ENCODE measurements at places on chromosomes 7 and 10.

DNA sequence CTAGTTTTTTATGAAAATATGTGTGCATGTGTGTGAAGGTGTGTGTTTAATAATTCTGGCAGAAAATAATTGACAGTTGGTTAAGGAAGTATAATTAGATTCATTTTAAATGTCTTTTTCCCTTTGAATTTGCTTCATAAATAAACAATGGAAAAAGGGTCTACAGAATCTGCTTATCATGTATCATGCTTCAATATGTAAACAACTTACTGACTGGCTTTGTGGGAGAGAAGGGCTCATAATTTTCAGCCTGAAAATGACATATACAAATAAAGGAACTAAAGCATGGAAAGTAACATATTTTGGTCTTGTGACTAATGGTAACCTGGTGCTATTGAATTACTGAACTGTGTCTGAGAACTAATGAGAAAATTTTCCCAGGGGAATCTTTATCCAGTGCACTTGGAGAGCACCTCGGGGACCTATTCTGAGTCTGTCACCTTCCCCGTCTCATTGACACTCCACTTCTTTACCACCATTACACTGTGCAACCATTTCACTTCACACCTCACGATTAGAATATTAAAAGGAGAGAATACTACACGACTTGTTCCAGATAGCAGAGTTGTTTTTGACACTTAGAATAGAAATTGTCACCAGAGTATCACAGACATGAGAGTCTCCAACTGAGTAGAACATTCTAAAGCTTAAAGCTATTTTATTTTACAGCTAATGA is 298.6 kb downstream of the TFEC start:
- DNase-seq = no peak

- no peak for DNase-seq
Measured at GRCh38 chr10:130956251-130956650, 355.3 kb downstream of the TCERG1L start.

DNA sequence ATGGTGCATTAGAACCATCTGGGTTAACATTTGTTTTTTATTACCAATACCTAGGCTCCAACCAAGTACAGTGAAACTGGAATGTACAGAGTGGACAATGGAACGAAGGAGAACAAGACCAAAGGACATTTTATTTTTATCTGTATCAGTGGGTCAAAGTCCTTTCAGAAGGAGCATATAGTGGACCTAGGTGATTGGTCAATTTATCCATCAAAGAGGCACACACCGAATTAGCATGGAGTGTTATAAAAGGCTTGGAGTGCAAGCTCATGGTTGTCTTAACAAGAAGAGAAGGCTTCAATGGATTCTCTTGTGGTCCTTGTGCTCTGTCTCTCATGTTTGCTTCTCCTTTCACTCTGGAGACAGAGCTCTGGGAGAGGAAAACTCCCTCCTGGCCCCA is at the start of gene CYP2C9:
TSS of gene CYP2C9 (plus strand) at position 276 of the 400 bp plus-strand sequence. CDS start at position 301, 25 bp downstream.
- DNase-seq = no peak

DNA sequence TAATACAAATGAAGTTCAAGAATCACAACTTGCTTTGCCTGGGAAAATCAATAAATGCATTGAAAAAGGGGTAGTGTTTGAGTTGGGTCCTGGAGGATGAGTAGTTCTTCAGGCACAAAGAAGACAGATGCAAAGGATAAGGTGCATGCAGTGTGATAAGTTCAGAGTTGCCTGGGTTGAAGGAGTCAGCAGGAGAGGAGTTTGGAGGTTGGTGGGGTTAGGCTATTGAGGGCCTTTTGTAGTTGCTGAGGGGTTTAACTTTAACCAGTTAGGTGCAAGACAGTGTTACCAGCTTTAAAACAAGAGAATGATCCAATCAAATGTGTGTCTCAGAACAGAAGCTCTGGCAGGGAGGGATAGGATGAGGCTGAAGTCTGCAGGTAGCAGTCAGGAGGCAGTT is 44.3 kb upstream of the GLCCI1 start:
- no peak for DNase-seq

DNA sequence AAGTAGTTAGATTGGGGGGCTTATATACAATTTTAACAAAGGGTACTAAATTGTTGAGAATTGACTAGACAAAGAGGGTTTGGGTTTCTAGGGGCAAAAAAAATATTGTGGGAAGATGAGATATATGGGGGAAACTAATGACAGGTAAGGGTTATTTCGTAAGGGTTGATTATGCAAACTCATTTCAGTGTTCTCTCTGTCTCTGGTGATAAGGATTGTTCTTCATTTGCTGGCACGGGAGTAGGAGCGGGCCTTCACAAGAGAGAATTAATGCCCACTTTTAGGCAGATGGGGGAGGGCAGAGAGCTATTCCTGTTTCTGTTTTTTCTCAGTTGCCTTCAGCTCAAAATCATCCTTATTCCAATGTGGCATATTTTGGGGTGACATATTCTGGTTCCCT is 258.4 kb downstream of the EXOC4 start:
- no peak for DNase-seq

DNA sequence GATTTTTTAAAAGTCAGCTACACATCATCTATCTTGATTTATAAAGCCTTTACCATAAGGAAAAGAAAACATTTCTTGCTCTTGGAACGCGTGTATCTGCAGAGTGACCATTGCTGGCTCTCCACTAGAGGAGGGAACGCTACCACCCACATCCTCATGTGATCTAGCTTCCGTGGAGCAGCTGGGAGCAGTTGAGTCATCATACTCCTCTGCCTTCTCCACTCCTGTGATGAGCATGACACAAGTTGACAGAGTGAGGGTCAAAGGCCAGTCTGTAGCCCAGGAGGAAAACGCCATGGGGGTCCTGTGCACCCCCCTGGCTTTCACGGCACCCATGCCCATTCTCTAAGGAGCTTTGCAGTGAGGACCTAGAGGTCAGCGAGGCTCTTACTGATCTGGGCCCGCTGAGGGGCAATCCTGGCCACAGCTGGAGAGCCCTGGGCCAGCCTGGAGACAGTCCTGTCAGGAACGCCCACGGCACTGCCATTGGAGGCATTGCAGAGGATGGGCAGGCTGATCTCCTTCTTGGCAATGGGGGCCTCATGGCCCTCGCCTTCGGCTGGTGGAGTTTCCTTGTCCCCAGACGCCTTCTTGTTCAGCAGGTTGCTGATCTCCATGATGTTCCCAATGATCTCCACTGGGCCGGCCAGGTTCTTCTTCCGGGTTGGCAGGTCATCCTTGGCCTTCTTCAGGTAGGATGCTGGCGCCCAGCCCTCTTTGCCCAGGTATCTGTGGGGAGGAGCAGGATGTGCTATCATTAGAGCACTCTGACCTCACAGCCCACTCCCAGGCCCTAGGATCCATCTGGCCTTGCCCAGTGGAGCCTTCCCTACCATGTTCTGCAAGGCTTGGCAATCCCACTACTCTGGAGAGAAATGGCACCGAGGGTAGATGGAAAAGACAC is 119.2 kb downstream of the NEURL1 start:
- peak; percentile 75 for DNase-seq

DNA sequence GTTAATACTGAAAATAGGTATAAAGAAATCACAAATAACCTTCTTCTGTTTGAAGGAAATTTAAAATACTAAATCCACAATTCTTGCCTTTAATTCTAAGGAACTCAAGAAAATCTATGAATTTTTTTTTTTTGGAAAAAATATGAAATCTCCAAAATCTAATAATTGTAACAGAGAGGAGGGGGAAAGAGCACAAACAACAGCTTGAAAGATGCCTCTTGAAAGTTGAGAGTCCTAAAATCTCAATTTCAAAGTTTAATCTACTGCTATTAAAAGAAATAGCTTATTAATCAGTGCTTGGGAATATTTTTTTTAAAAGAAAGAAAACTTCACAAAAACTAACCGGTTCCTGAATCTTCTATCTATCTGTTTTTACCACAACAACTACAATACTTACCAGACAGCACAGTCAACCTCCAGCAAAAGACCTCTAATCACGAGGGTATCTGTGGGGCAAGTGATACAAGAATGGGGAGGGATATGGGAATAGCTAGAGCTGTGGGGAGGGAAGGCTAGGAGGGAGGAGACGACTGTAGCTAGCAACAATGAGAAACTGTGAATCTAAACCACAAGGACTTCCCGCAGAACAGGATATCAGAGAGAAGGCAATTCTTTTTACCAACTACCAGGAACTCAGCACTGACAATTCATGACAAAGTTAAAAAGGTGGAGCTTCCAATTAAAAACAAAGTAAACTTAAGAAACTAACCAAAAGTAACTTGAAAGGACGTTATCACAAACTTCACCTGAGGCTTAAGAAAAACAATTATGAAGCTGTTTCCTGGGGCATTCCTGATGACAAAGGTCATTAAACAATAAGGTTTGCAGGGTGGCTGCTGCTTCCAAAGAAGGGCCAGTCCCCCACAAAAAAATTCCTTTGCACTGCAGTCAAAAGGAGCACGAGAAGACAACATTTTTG is at the start of gene USP54:
TSS of gene USP54 (minus strand) at position 462 of the 919 bp plus-strand sequence. CDS start 15,684 bp downstream, outside the sequence.
- peak; percentile 76 for DNase-seq

GRCh38 chr7:20440472-20441105 is 109.9 kb downstream of the ITGB8 start:
- DNase-seq = peak; percentile 21

GRCh38 chr10:60473557-60473956 is 83.9 kb upstream of the ANK3 start:
- no peak for DNase-seq

GRCh38 chr7:30813466-30813865 is 42.2 kb downstream of the MINDY4 start:
- DNase-seq = no peak

DNA sequence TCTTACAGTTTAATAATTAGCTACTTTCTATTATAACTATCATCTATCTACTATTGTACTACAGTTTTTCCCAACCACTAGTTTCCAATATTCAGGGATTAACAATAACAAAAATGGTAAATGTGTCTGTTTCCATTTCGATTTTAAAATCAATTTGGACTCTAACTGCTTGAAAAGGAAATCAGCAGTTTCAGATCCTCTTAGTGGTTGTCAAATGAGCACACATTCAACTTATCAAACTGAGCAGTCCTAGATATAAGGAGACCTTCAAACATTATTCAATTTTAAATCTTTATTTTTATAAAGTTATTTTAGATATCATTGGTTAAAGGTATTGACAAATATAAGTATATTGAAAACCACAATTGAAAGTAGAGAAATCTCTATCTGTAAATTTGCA is 46.8 kb upstream of the CD36 start:
- DNase-seq = no peak

DNA sequence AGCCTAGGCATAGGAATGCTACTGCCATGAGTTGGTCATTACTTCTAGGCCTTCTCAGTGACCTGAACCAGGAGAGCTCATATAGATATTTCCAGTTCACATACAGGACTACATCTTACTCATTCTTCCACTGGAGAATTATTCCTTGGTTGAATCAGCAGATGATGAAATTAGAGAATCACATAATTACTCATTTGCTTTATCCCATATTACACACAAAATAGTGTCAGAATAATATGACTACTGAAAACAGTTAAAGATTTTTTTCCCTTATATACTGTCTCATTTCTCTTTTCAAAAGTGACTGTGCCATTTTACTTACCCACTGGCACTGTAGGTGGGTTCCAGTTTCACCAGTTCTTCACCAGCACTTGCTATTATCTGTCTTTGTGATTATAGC is 18.5 kb downstream of the BMS1 start:
- DNase-seq = no peak

DNA sequence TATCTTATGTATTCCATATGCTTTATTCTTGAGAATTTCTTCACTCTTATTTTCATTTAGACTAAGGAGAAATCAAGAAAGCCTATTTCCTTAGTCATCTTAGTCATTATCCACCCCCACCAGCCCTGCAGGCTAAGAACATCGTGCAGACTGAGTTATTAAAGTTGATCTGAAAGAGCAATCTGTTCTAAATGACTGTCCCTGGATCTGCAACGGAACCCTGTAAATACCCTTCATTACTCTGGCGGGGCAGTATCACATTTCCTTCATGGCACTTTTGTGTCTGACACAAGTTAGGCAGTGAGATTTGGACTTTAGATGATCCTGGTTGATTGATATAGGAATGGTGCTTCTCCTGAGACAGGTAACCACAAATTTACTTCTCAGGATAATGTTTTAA is 3.5 kb upstream of the MYPN start:
- DNase-seq = peak; percentile 69

DNA sequence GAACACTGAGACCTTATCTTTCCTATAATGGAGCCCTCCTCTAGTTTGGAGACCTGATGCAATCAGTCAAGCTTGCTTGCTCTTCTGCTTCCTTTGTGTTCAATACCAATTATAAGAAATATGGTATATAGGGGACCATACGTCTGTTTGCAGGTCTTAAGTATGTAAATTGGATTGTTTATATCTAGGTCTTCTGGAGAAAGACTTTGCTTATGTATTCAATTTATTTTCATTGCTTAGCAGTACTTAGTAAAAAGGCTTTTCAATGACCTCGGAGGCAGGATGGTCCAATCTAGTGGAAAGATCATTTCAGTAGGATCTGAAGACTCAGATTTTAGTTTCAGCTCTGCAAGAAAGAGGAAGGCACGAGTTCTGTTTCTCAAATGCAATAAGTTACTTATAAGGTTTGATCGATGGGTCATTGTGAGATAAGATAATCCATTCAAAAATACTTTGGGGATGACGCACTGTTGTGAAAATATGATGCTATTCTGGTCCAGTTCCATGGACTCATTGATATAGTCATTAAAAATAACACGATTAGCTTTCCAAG is 571.6 kb downstream of the SH2D4B start:
- DNase-seq = no peak
